ENCODE measurements at places on chromosomes 7 and 10.

- DNase-seq = no peak
These were observed 39.8 kb downstream of the ATOH7 start for GRCh38 chr10:68192113-68192512.

DNA sequence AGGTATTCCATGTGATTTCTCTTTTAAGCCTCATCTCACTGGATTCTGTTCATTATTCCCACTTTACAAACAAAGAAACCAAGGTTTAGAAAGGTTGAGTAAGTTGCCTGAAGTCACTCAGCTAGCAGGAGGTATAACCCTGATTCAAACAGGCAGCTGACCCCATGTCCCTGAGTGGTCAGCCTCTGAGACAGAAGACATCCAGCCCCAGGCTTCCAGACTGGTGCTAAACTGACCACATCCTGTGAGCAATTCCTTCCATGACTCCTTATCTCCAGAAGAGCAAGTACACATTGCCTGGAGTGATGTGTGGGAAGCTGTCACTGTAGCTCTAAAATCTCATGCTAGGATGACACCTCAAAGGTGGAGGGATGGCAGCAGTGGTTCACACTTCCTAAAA is 3.7 kb downstream of the PLPP4 start:
- DNase-seq = no peak

GRCh38 chr7:99355098-99355497 is 19.4 kb upstream of the ARPC1B start:
- DNase-seq = no peak

DNA sequence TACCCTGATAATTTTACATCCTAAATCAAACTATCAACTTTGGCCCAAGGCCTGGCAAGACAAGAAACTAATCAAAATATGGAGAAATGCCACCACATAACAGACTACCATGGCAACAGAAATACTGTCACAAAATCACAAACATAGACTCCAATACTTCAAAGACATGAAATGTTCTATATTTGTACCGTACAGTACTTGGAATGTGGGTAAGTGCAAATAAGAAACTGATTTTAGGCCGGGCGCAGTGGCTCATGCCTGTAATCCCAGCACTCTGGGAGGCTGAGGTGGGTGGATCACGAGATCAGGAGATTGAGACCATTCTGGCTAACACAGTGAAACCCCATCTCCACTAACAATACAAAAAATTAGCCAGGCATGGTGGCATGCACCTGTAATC is 9.2 kb downstream of the TNPO3 start:
- no peak for DNase-seq

- no peak for DNase-seq
These were observed 52.1 kb downstream of the SUFU start for GRCh38 chr10:102555781-102556328.

DNA sequence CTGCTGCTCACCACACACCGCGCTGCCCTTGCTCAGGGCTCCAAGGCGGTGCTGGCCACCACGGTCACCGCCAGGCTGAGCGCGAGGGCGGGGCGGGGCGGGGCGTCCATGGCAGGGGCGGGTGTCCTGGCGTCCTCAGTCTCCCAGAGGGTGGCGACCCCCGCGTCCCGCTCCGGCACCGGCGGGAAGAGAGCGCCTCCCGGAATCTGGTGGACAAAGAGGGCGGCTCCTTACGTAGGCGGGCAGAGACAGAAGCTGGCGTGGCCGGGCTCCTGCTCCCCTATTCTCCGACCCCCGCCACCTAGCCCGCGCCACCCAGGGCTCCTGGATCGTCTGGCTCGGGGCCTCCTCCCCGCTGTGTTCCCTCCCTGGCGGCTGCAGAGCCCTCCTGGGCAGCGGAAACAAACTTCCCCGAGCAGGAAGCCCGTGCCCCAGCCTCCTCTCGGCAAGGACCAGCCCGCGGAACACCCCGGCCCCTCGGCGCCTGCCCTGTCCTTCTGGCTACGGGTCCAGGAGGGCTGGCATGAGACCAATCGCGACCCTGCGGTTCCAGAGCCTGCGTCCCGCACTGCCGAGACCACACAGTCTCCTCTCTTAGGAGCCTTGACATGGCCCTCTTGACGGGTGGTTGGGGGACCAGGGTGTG is 133.8 kb upstream of the ZNF92 start:
- DNase-seq = peak; percentile 36

GRCh38 chr10:105864854-105865253 is 1223.8 kb downstream of the SORCS3 start:
- DNase-seq = no peak

- DNase-seq = no peak
These were observed 100.0 kb upstream of the WNT16 start for GRCh38 chr7:121228779-121229178.

- no peak for DNase-seq
These were observed 6.6 kb upstream of the SGPL1 start for GRCh38 chr10:70809011-70809611.

DNA sequence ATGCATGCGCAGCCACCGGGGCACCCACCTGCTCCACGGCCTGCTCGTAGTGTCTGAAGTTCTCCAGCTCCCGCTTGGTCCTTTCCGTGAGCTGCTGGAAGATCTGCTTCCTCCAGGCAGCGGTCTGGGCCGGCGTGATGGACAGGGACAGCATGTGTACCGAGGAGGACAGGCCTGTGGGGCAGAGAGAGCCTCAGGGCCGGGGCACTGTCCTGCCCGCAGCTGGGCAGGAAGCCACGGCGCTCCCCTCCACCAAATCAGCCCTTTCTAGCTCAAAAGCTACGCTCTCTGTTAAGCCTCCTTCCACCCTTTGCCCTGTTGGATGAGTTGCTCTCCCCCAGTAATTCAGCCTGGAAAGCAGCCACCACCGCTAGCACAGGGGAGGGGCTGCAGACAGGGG is 19.2 kb downstream of the TECPR1 start:
- no peak for DNase-seq

DNA sequence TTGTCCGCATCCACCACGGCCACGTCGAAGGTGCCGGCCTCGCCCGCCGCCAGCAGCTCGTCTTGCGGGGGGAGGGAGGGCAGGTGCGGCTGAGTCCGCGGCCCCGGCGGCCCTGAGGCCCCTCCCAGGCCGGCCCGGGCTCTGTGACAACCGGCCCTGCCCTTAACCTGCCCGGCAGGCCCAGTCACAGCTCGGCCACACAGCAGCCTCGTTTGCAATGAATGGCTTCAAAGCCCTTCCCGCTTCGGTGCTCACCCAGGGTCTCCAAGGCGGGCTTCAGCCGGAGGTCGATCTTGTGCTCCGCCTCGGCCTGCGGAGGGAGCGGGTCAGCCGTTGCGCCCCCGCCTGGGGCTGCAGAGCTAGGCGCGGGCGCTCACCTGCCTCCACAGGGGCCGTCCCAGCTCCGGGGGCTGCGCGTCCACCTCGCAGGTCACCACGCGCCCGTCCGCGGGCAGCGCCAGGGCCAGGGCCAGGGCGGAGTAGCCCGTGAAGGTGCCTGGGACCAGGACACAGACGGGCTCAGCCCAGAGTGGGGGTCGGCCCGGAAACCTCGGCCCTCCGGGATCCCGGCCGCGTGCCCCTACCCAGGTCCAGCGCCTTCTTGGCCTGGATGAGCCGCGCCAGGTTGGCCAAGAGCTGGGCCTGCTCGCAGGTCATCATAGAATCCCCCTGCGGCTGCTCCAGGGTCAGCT is 928 bp downstream of the COMTD1 start:
- DNase-seq = peak; percentile 82
